AG08395 (cell line): ENCODE measurements at places on chromosomes 7 and 10.
A peak's percentile ranks its signal among the peaks of the same experiment; 100 is the strongest.

- DNase-seq = no peak
Observed at GRCh38 chr7:14446829-14447228, 455.7 kb downstream of the DGKB start.

DNA sequence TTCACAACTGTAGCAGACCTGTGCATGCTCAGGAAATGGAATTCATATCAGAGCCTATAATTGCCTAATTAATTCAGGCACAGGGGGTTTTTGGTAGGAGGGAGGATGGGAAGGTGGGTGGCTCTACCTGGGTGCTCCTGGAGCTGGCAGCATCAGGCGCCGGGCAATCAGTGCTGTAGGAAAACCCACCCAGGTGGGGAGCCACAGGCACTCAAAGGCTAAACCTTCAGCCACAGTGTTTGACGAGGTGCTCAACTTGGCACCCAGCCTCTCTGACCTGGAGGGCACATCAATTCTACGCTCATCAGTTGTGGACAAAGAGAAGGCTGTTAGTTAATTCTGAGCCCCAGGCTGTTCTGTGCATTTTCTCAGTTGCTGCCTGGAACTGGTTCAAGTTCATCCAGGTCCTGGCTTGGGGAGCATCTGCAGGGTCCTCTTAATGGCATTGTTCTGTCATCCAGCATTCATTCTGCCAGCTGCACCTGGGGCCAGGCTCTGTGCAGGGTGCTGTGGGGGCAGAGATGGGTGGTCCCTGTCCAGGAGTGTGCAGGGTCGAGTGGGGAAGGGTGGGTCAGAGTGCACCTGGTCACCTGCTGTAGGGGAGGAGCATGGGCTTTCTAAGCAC lies 54.1 kb upstream of the NPTX2 start:
- no peak for DNase-seq

GRCh38 chr7:29457565-29458011 lies 106.0 kb upstream of the PRR15 start:
- peak; percentile 26 for DNase-seq

GRCh38 chr7:30660331-30661255 lies 21.7 kb downstream of the CRHR2 start:
- DNase-seq = no peak

- DNase-seq = no peak
Observed at GRCh38 chr7:34497153-34497777, 160.8 kb upstream of the NPSR1 start.

GRCh38 chr7:65503434-65504152 lies 129.9 kb downstream of the ZNF92 start:
- no peak for DNase-seq

DNA sequence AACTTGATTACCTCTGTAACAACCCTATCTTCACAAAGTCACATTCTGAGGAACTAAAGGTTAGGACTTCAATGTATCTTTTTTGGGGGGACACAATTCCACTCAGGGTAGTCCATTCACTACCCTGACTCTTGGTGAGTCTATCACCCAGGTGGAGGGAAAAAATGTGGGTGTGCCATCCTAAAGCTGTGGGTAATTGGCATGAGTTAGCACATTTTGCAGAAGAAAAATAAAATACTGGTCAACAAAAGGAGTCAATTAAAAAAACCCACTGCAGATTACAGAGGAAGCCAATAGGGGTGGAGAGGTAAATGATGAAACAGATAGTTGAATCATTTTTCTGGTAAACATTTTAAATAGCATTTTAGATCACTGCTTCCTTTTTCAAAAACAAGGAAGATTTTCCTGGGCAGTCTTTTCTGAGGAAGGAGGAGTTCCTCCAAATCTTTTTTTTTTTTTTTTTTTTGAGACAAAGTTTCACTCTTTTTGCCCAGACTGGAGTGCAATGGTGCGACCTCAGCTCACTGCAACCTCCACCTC lies 5.1 kb upstream of the BLVRA start:
- peak; percentile 34 for DNase-seq

DNA sequence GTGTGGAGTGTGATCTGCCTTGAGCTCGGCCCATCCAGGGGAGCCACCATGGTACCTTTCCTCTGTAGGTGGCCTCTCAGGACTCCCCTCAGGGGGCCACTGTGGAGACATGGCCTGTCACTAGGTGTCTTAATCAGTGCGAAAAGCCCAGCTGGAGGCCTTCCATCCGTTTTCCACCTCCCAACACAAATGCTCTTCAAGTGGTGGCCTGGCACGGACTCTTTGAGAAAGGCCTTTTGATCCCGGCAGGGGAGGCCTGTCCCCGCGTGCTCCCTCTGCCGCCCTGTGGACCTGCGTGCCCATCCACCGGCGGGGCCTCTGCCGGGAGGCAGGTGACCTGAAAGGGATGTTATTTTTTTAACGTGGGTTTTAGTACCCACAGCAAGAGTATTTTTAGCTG lies 149.5 kb downstream of the RGS10 start:
- DNase-seq = no peak

- DNase-seq = no peak
Observed at GRCh38 chr7:96055717-96056116, 266.2 kb downstream of the SLC25A13 start.

- DNase-seq = no peak
Observed at GRCh38 chr10:131576341-131577177, 265.0 kb upstream of the TCERG1L start.

- DNase-seq = peak; percentile 94
Observed at GRCh38 chr7:128879939-128880746, 17.5 kb downstream of the ATP6V1F start.

GRCh38 chr7:114986190-114987180 lies 64.6 kb downstream of the MDFIC start:
- peak; percentile 4 for DNase-seq

GRCh38 chr10:75940742-75941141 lies 509.3 kb downstream of the LRMDA start:
- DNase-seq = no peak

- DNase-seq = no peak
Observed at GRCh38 chr7:98810153-98810802, 59.5 kb downstream of the TMEM130 start.

DNA sequence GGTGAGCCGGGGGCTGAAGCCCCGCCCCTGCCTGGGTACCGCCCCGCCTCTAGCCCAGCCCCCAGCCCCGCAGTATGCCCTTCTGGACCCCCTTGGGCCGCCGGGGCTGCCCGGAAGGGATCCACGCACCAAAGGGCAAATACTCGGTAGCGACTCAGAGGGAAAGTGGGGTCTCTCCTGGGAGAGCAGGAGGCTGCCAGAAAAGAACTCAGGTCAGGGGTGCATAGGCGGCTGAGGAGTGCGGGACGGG lies 796 bp downstream of the FBXL15 start:
- no peak for DNase-seq

GRCh38 chr7:155808549-155809331 lies 3.5 kb downstream of the SHH start:
- DNase-seq = no peak

GRCh38 chr10:33040436-33040835 lies 82.4 kb upstream of the ITGB1 start:
- no peak for DNase-seq

GRCh38 chr7:122038904-122039303 lies 105.1 kb downstream of the AASS start:
- DNase-seq = no peak
